DND-41 (cell line): ENCODE measurements at places on chromosomes 1 and 21.
A peak's percentile ranks its signal among the peaks of the same experiment; 100 is the strongest.

GRCh38 chr1:32508761-32509160 is 30.5 kb upstream of the ZBTB8A start:
- H3K36me3 ChIP-seq = no peaks in the 10 kb centered on the region
- no peak overlapping the region for H3K4me3 ChIP-seq
- no peaks in the 10 kb centered on the region for H3K4me1 ChIP-seq
- DNase-seq = no peak

GRCh38 chr1:62908168-62908695 is 124.3 kb downstream of the ATG4C start:
- no peak for DNase-seq
- H3K36me3 ChIP-seq = no peaks in the 10 kb centered on the region
- no peak overlapping the region for H3K4me3 ChIP-seq
- no peaks in the 10 kb centered on the region for H3K27me3 ChIP-seq
- no peak overlapping the region for H3K27ac ChIP-seq

- no peak overlapping the region for H3K27ac ChIP-seq
- H3K4me1 ChIP-seq = no peaks in the 10 kb centered on the region
- DNase-seq = no peak
- H3K4me3 ChIP-seq = no peak overlapping the region
These were observed 85.5 kb downstream of the NGF start for GRCh38 chr1:115252585-115252984.

- H3K27ac ChIP-seq = no peak overlapping the region
- no peaks in the 10 kb centered on the region for H3K4me1 ChIP-seq
- no peak for DNase-seq
- no peaks in the 10 kb centered on the region for H3K36me3 ChIP-seq
- no peak overlapping the region for H3K4me3 ChIP-seq
- H3K27me3 ChIP-seq = no peaks in the 10 kb centered on the region
These were observed 51.7 kb downstream of the WLS start for GRCh38 chr1:68180441-68181164.

GRCh38 chr21:24023936-24024335 is 1583.3 kb downstream of the MRPL39 start:
- no peaks in the 10 kb centered on the region for H3K27me3 ChIP-seq
- H3K36me3 ChIP-seq = no peaks in the 10 kb centered on the region
- H3K4me1 ChIP-seq = no peaks in the 10 kb centered on the region
- H3K4me3 ChIP-seq = no peak overlapping the region
- DNase-seq = no peak

GRCh38 chr1:151815716-151816327 is 10.6 kb upstream of the LINGO4 start:
- peaks cover 39% of the 10 kb centered on the region for H3K36me3 ChIP-seq
- DNase-seq = peak; percentile 30
- H3K27me3 ChIP-seq = no peaks in the 10 kb centered on the region
- peaks cover 55% of the 10 kb centered on the region for H3K4me1 ChIP-seq

GRCh38 chr1:43584204-43584603 is 53.5 kb downstream of the PTPRF start:
- no peak for DNase-seq
- no peaks in the 10 kb centered on the region for H3K4me1 ChIP-seq
- no peaks in the 10 kb centered on the region for H3K27me3 ChIP-seq
- no peak overlapping the region for H3K27ac ChIP-seq

- H3K27me3 ChIP-seq = no peaks in the 10 kb centered on the region
- H3K36me3 ChIP-seq = no peaks in the 10 kb centered on the region
- no peak overlapping the region for H3K4me3 ChIP-seq
- no peak overlapping the region for H3K27ac ChIP-seq
- no peak for DNase-seq
These were observed 19.9 kb downstream of the TLR5 start for GRCh38 chr1:223123011-223123610.

- no peak overlapping the region for H3K27ac ChIP-seq
- DNase-seq = no peak
- no peak overlapping the region for H3K4me3 ChIP-seq
- peaks cover 2% of the 10 kb centered on the region for H3K27me3 ChIP-seq
- H3K4me1 ChIP-seq = no peaks in the 10 kb centered on the region
These were observed 16.1 kb downstream of the ALPL start for GRCh38 chr1:21525340-21525717.

GRCh38 chr1:234916840-234917239 is 211.8 kb downstream of the TOMM20 start:
- no peak for DNase-seq
- H3K27me3 ChIP-seq = no peaks in the 10 kb centered on the region
- H3K4me3 ChIP-seq = no peak overlapping the region
- H3K36me3 ChIP-seq = no peaks in the 10 kb centered on the region
- H3K27ac ChIP-seq = no peak overlapping the region
